ENCODE measurements at places on chromosomes 7 and 10.

DNA sequence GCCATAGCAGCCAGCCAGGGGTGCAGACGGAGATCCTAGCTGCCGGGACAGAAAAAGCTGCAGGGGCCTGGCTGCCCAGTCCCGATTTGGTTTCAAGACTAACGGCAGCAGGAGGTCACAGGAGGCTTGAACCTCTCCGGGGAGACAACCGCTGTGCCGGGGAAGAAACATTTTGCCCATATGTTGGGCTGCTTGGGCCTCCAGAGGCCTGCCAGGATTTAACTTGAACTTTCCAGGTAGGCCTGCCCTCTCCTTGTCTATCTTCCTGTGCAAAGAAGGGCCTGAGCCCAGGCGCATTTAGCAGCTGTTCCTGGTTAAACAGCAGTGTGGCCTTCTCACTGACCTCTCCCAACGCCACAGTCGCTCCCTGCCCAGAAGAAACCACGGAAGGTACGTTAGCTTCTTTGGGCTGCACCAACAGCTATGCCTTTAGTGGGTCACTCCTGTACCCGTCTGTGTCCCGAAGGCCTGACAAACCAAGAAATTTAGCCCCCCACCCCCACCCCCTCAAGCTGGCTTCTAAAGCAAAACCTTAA, 17.1 kb upstream of the PTF1A start:
- no peak for DNase-seq

DNA sequence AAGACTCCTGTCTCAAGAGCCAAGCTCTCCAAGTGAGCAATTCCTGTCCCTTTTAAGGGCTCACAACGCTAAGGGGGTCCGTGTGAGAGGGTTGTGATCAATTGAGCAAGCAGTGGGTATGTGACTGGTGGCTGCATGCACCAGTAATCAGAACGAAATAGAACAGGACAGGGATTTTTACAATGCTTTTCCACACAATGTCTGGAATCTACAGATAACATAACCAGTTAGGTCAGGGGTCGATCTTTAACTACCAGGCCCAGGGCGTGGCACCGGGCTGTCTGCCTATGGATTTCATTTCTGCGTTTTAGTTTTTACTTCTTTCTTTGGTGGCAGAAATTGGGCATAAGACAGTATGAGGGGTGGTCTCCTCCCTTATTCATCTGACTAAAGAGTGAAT, 54.9 kb upstream of the SP4 start:
- no peak for DNase-seq

DNA sequence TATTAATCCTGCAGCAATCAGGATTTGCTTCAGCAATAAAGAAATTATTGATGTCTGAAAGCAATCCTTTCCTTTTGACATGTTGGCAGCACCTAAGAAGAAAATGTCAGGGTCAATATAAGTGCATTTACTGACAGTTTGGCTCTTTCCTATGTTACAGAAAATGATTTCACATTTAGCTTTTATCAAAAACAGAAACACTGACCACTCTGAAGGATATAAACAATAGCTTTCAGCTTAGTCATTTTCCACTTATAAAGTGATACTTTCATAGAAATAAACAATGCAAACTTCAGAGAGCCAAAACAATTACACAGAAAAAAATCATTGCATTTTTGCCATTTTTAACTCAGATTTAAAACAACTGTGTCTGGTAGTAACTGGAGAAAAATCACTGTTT, 325.6 kb upstream of the KAT6B start:
- no peak for DNase-seq

DNA sequence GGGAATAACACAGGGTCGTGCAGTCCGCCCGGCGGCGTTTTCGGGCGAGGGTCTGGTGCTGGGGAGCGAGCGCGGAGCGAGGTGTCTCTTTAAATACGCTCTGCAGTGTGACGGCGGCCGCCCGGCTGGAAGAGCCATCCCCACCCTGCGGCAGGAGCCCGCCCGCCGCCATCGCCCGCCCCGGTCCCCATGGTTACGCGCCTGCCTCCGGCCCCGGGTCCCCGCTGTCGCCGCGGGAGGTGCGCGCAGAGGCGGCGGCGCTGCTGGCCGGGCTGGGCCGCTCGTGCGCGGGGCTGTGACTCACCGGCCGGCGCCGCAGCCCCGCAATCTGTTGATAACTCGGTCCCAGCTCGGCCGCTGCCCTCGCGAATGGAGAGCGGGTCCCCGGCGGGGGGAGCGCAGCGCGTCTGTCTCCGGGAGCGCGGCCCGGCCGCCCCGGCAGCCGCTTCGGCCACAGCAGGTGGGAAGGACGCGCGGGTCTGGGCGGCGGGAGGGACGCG, at the start of gene ADGRA1:
Gene ADGRA1, plus strand, starts transcription at position 246 of the 500 bp plus-strand sequence. CDS start 986 bp downstream, outside the sequence.
- no peak for DNase-seq

DNA sequence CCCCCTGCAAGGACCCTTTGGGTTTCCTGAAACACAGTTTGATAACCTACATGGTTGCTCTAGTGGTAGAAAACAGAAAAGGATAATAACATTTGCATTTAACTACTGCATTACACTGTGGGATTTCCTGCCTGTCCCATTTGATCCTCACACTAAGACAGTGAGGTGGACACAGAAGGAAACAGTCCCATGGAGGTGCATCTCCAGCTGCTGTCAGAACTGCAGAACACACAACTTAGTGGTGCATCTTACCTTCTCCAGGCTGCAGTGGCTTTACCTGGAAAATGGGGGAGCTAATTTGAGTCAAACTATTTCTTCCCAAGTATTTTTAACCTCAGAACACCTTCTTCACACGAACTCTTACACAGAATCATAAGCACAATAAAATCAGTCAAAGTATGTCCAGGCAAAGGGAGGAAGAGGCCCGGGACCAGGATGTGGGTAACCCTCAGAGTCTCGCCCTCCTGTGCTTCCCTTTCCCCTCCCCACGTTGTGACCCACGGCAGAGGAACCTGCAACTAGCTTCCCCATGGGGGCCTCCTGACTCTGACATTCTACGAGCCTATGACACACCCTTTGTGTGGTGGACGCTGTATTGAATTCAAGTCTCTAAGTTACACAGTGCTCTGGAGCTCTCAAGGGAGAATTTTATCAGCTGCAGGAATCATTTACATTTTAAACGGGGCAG, 33.7 kb downstream of the SCRN1 start:
- no peak for DNase-seq

- no peak for DNase-seq
These were observed 70.0 kb downstream of the CABCOCO1 start for GRCh38 chr10:61732629-61733278.

- DNase-seq, result no peak
These were observed 58.1 kb downstream of the DOCK1 start for GRCh38 chr10:126963354-126963753.

- no peak for DNase-seq
These were observed 10.6 kb upstream of the CPVL start for GRCh38 chr7:29156907-29157452.

- no peak for DNase-seq
These were observed 71.3 kb downstream of the HDAC9 start for GRCh38 chr7:18566829-18567228.

- no peak for DNase-seq
These were observed 17.3 kb upstream of the ADRB1 start for GRCh38 chr10:114026189-114027040.

- DNase-seq, result no peak
These were observed 4.8 kb downstream of the MMP21 start for GRCh38 chr10:125770844-125771243.

DNA sequence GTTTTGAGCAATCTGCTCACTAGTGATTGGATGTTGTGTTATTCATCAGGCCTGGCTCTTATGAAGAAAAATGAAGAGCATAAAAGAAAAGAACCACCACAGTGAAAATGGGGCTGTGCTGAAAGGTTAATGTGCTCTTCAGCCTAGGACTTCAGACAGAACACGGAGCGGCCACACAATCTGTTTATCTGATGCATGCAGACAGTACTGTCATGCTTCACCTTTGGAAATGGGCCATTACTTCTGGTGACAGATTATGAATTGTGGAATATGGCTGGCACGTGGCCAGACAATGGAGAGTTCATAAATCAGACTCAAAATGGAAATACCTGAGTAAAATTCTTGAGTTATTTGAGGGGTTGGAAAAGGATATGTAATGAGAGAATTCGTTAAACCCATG, 86.0 kb upstream of the NOBOX start:
- DNase-seq, result no peak

- DNase-seq, result no peak
These were observed at the start of gene CPED1 for GRCh38 chr7:120988591-120989256. TSS of gene CPED1 (plus strand) at chr7:120988711. CDS start at chr7:120989622, 911 bp downstream.

GRCh38 chr10:71998840-71999194, 34.6 kb downstream of the CHST3 start:
- no peak for DNase-seq

- DNase-seq, result no peak
These were observed 3.1 kb upstream of the DOCK1 start for GRCh38 chr10:126902157-126902556.

- DNase-seq, result no peak
These were observed 175.3 kb upstream of the TMEM229A start for GRCh38 chr7:124208173-124208572.

- DNase-seq, result no peak
These were observed 900.1 kb downstream of the TYW1 start for GRCh38 chr7:67896721-67897120.

GRCh38 chr7:157543276-157543675, 206.5 kb downstream of the DNAJB6 start:
- DNase-seq, result no peak

DNA sequence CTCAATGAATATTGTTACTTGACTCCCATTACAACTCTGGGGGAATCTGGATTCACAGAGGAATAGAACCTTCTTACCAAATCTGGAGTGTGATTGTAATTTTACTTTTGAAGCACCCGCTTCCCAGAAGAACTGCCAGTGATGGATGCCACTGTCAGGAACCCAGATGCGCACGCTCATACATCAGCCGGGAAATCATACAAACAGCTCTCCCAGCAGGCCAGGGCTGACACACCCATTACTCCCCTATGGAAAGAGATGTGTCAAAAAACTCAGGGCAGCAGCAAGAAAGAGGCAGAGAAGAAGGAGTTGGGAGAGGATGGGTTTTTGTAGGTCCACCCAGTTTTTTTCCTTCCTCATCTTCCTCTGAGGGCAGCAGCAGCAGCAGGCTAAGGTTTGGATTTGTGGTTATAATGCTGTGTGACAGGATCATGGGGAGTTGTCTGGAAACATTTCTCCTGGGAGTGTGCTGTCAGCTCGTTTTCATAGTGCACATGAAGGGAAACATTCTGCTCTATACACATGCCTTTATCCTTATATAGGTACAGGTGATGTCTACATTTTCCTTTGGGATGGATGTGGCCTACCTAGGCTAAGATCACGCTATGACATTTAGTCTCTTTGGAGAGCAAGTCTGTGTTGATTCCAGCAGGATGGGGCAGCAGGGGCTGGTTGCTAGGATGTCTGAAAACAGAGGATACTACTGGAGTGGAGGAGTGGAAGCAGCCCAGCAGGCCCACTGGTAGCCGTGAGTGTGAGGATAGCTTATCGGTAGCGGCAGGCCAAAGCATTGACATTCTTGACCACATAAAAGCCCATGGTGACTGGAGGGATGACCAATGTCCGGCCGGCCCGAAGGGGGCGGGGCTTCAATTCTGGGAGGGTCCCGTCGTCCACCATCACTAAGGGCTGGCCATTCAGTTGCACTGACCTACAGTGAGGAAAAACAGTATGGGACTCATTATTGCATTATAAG, 12.4 kb upstream of the HPS1 start:
- DNase-seq, result no peak

GRCh38 chr7:31023877-31024276, 28.2 kb upstream of the ADCYAP1R1 start:
- DNase-seq, result no peak

- no peak for DNase-seq
These were observed 61.8 kb downstream of the PYROXD2 start for GRCh38 chr10:98353170-98353569.

DNA sequence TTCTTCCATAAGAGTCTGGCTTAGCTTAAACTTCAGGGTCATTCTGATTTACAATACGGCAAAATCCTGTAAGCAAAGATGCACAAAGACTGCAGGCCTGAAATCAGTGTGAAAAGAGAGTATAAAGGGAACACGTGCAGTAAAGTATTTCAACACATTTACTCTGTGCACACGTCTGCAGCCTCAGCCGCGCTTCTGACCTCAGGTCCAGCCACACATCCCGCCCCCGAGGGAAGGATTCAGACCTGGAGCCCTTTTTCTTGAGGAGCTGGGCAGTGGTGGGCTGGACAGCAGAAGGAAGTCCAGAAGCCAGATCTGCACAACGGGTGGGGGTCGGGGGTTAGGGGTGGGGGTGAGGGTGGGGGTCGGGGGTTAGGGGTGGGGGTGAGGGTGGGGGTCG, 58.9 kb upstream of the FAM20C start:
- DNase-seq, result no peak

DNA sequence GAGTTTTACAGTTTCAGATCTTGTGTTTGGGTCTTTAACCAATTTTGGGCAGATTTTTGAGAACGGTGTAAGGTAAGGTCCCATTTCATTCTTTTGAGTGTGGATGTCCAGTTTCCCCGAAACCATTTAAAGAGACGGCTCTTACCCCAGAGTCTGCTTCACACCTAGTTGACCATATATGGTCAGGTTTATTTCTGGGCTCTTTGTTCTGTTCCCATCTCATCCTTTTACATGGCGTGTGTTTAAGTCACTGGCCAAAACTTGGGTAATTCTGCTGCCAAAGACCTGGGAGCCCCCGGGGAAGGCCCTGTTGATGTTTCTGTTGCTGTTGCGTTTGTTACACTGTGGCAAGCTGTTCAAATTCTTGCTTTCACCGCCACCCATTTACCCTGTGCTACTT, 120.1 kb downstream of the PTPRN2 start:
- DNase-seq, result no peak

DNA sequence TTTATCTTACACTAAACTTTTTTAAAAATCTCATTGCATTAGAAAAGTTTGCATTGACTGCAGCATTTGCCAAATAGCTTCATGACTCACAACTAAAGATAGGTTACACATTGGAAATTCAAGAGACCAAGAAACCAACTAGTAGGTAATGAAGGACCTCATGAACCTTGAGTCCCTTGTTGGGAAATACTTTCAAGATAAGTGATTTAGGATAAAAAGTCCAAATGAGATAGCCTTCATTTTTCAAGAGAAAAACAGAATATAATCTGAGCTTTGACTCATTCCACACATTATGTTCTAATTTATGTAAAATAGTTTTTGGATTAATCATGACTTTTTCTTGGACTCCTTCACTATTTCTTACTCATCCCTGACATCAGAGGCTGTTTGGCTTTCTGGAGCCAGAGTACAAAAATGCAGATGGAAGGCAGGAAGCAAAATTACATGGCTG, 13.1 kb upstream of the LIPF start:
- DNase-seq, result no peak

GRCh38 chr10:95499482-95499989, 61.6 kb downstream of the SORBS1 start:
- DNase-seq, result no peak

DNA sequence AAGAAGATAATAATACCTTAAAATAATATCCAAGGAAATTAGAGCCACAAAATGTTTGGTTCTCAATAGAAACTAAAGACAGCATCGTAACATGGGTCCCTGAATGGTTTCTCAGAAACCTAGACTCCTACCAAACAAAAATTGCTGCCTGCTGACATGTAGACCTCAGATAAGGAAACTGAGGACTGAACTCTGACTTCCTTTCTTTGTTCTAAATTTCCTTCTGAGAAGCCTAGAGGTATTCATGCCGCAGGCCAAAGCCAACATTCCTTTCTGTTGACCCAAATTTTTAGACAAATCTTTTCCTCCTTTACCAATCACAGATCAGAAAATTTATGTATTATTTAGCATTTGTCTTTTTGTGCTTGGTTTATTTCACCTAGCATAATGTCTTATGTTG, 816.7 kb upstream of the PHF14 start:
- DNase-seq, result no peak
